ENCODE measurements at places on chromosomes 12 and 14.

DNA sequence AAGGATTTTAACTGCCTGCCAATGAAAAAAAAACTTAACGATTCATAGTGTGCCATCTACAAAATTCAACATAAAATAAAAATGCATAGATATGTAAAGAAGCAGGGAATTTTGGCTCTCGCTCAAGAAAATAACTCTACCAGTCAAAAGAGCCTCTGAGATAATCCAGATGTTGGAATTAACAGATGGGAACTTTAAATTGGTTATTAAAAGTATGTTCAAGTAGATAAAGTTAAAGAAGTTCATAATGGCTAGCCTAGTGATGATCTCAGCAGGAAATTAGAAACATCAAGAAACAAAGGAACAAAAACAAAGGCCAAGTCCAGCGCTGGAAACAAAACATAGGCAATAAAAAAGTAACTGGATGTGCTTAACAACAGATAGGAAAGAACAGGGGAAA, 23.1 kb downstream of the PIK3C2G start:
- DNase-seq = no peak

DNA sequence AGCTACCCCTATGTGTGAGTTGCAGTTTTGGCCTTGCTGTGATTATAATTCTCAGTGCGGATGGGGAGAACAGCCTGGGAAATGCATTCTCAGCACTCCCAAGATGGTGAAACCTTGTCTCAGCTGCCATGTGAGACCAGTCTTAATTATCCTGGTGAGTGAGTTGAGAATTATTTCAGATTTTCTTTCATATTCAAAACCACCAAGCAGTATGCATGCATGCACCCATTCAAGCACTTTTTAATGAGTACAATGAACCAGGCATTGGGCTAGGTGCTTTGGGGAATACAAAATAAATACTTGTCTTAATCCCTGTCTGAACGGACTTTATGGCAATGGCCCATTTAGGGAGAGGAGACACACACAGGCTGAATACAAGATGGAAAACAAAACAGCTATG, 94.7 kb downstream of the PTPN11 start:
- no peak for DNase-seq

DNA sequence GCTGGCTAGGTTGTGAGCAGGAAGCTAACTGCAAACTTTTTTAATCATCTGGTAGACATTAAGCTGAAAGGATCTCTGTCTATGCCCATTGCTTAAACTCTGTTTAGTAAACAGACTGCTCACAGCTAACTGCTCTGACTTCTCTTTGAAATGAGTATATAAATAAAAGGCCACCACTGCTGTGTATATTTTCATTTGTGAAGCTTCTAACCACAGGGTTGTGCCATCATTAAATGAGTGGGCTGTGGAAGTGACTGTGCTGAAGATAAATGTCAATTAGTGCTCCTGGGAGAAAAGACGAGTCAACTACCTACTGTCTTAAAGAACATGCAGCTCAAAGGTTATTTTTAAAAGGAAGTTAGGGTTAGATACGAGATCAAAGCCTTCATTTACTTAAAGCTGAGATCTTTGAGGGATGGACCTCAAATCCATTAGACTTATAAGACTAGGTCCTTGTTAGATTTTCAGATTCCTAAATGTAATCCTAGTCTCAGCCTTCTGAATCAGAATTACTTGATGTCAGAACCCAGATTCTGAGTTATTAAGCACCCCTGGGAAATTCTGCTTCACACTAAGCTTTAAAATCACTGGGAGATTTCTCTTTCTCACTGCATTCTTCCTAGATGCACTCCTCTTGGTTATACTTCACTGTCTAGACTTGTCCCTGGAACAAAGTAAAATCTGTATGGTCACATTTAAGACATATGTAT, 213.1 kb upstream of the FLRT2 start:
- no peak for DNase-seq

DNA sequence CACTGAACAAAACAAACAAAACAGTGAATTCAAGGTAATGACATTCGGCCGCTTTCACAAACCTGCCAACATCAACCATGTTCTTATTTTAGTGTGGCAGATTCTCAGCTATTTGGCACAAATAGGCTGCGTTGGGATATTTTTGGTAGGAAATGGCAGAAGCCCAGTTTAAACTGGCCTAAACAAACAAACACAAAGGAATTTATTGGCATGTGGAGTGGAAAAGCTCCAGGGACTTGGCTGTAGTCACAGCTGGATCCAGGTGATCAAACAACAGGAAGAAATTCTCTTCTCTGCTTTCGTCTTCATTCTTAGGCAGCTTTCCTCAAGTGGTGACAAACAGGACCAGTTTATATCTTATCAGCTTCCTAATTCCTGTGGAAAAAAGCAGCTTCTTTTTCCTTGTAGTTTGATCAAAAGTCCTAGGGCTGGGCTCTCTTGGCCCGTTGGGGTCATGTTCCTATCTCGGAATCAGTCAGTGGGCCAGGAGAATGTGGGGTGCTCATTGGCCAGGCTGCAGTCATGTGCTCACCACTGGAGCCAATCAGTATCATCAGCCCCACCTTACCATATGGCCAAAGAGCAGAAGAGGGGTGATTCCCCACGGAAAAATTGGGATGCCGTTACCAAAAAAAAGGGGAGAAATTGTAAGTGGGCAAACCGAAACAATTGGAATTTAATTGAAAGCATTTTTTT, 22.6 kb downstream of the C12orf75 start:
- no peak for DNase-seq

DNA sequence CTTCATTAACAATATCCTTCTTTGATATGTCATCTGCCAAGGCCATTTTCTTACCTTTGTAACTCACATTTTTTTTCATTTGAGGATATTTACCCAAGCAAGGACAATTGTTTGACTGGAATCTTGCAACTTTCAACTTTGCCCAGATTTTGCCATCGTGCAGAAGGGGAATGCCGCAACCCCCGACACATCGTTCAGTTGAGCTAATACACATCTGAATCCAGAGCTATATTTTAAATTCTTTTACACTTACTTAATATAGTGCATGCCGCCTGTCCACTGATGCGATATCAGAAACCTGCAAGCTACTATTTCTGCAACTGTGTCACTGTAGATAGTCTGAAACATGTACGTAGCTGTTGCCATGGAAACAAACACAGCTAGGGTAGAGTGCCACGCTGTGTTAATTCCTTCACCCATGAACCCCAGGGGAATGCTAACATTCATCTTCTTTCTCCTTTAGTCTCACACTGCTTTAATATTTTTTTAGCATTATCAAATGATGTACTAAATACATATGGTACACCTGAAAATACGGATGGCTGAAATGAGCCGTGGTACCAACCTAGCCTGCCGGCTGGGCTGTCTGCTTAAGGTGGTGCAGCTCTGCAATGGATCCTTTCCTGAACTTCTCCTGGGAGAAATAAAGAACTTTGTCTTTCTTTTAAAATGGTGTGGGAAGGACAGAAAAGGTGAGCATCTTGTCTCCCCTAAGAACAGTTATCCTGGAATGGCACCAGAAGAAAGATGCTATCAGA, 77.0 kb upstream of the FOXN3 start:
- DNase-seq = no peak

- no peak for DNase-seq
Observed at GRCh38 chr14:45742187-45742586, 489.2 kb upstream of the MIS18BP1 start.

- DNase-seq = no peak
Observed at GRCh38 chr12:95429172-95429510, 44.8 kb upstream of the METAP2 start.

DNA sequence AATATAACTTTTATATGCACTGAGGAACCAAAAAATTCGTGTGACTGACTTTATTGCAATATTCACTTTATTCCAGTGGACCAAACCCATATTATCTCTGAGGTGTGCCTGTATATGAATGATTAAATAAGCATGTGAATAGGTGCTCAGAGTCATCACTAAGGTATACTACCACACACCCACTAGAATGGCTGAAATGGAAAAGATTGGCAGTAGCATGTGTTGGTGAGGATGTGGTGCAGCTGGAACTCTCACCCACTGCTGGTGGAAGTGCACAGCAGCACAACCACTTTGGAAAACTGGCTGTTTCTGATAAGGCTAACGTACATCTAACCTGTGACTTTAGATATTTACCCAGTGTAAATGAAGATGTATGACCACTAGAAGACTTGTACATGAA, 36.8 kb downstream of the GOLGA5 start:
- no peak for DNase-seq

- DNase-seq = no peak
Observed at GRCh38 chr12:1881936-1882335, 36.5 kb downstream of the CACNA2D4 start.

DNA sequence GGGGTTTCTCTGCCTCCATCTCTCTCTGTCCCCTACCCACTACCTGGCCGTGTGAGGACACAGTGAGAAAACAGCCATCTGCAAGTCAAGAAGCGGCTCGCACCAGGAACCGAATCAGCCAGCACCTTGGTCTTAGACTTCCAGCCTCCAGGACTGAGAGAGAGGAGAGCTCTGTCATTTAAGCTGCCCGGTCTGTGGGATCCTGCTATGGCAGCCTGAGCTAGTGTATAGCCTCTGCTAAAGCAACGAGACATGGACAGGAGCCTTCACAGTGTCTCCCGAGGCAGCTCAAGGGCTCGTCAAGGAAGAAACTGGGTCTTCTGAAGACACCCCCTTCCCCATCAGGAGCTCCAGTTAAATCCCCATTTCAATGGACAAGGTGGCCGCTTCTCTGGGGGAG, 185.5 kb downstream of the PIWIL1 start:
- DNase-seq = no peak

DNA sequence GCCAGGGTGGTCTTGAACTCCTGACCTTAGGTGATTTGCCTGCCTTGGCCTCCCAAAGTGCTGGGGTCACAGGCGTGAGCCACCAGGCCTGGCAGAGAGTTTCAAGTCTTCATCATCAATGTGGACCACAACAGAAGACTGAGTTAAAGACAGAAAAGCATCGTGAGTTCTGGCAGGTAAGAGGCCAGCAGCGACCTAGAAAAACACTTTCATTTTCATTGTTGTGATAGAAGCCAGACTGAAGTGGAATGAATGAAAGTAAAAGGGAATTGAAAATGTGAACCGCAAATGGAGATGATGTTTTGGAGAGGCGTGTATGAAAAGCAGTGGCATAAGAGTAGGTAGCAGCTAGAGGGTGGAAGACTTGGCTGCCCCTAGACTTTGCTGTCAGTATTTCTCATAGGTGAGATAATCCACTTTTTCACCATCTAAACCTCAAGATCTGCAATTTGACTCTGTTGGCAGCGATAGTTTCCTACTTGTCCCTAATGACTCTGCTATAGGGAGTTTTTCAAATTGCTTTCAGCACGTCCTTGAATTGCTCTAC, 47.1 kb upstream of the PLEKHA5 start:
- no peak for DNase-seq

DNA sequence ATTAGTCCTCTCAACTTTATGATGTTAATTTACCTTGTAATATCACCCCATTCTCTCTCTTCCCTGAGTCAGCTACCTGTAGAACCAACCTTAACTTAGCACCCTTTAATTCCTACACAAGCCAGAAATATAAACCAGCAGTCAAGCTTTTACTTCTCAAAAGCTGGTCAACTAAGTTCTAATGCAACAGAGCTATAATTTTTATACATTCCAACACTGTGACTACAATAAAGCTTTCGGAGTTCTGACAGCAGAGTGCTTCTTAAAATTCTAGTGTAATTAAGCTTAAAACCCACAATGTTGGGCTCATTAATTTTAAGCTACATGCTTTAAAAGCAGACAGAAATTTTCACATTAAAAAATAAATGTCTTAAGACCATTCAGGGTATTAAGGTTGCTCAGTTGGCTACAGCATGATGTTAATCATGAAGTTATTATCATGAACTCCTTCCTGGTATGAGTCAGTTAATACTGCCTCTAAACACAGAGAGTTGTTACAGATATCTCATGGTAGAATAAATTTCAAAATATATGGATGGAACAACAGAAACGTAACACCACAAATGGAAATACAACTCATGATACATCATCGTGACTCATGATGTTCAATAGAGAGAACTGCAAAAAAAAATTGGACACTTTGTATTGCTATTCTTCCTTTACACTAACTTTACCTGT, 126.7 kb downstream of the EPS8 start:
- no peak for DNase-seq

DNA sequence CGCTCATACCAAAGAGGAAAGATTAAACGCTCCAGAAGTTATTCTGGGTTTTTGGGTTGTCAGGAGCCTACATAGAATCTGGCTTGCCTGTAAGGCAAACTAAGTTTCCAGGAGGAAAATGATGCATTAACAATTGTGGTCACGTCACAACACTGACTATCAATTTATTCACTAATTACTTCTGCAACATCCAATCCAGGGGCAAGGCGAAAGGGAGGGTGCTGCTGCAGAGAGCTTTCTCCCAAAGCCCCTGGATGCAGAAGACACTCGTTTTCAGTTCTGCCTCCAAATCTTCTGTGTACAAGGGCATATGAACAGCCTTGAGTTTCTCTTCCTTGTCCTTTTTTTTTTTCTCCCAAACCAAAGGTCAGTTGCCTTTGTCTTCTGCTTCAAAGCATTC, 10.5 kb upstream of the SRRM4 start:
- DNase-seq = no peak

- no peak for DNase-seq
Observed at GRCh38 chr12:111143271-111143670, 222.9 kb upstream of the MYL2 start.

- no peak for DNase-seq
Observed at GRCh38 chr14:100058777-100059437, 6.3 kb upstream of the EVL start.

DNA sequence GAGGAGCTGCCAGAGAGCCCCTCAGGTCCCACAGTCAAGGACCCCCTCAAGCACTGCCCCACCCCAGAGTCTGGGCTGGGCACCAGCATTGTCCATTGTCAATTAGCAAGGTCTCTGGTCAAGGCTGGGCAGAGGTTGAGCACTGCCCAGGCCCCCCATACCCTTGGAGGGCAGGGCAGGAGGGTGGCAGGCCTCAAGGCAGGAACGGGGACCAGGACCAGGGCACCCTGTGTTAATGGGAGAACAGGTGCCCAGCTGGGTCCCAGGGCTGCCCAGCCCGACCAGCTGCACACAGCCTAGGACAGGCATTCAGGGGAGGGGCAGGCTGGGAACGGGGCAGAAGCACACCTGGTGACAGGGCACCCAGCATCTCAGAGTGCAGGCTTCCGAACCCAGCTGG, 18.4 kb downstream of the SIVA1 start:
- DNase-seq = no peak

DNA sequence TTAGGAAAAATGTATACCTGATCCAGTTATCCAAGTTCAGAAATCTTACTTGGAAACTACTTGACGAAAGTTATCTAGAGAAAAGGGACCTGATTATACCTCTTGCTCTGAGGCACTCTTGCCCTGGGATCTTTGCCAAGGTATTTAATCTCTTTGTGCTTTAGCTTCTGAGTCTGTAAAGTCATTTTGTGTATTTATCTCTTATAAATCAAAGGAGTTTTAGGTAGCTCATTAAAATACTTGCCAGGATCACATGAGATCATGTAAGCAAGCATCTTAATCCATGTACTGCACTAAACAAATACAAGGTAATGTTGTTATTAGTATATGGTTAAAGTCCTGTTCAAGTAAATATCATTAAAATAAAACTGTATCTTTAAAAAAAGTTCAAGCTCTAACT, 147.5 kb downstream of the IPO8 start:
- DNase-seq = no peak

DNA sequence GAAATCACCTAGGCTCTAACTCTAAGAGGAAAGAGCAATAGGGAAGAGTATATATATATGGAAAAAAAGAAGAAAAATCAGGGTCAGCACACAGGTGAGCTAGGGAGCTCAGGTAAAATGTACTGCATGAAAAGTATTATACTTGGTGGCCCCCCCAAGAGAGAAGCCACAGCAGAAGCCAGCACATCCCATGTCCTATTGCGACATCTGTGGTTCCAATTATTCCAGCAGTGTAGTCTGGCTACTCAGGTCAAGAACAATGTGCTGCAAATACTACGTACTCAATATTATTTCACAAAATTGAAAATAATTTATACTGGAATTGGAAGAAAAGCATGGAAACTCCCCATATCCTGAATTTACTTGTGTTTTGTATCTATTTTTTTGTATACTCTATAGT, 85.5 kb downstream of the CEP83 start:
- no peak for DNase-seq
